Spleen (tissue), 13 donors: ENCODE measurements at places on chromosomes 2 and 18. TPM values are rescaled to one million over a fixed set of nuclear protein-coding genes. Genes with fewer than 3 reads are reported as not detected.

- no peak for DNase-seq
Measured at GRCh38 chr2:159175182-159175581, 111.3 kb downstream of the WDSUB1 start.

GRCh38 chr2:54648256-54648655, 75.2 kb upstream of the EML6 start:
- DNase-seq, result no peak

- DNase-seq, result no peak
Measured at GRCh38 chr2:205496370-205496769, 185.9 kb upstream of the NRP2 start.

DNA sequence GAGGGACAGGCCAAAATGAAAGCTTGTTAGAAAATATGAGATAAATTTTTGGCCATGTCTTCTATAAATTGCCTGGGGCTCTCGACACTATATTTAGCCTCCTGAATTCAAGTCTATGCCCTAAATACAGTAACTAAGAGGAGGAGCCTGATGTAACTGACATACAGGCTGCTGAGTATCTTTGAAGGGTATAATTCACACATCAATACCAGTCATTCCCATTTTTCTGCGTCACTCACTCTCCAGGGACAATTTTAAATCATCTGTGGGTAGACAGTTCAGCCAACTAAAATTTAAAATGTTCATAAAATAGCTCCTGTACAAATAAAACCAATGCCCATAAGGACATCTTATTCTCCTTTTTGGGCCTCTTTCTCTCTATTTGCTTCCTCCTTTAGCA, 105.9 kb downstream of the AP1S3 start:
- DNase-seq, result no peak

DNA sequence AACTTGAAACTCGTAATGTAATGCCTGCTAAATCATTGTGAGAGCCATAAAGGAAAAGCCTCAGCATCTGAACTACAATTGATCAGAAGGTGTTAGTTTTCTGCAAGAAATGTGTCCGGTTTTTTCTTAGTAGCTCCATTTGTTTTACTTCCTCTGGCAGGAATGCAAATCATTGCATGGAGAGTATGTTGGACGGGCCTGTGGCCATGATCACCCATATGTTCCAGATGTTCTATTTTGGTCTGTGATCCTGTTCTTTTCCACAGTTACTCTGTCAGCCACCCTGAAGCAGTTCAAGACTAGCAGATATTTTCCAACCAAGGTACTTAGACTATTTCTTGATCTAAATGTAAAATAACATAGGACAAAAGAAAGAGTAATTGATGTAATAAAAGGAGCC, 126.6 kb downstream of the DPP4 start:
- DNase-seq, result no peak

- no peak for DNase-seq
Measured at GRCh38 chr2:119366161-119366648, 429 bp downstream of the C2orf76 start.

SOCS6 gene
- total RNA-seq, result 9.5 TPM

CCDC68 gene
- total RNA-seq, result 16.6 TPM

GNLY gene
- 17.4 TPM for total RNA-seq

CHRNG gene
- total RNA-seq, result not detected
